ENCODE measurements at places on chromosomes 12 and 14.

DNA sequence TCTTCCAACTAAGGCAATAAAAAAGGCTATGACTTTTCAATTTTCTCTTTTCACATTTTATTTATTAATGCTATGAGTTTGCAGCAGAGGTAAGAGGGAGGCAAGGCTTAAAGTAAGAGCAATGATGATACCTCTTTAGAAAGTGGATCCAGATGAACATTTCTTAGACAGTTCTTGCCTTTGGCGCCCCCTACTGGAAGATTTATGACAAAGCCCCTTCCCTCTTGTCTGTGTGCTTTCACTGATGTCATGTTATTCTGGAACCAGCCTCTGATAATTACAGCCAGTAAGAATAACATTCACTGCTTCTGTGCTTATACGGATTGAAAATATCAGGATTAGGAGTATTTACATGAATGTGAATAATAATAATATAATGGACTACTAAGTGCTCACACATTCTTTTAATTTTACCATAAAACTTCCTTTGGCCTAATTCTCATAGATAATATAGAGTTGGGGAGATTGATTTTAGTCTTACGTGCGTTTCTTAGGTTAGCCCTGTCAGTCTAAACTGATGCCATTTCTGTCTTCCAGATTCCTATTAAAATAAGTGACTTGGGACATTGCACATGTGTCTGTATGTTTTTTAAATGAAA lies 1929.9 kb upstream of the SEL1L start:
- H3K36me3 ChIP-seq = no peaks in the 10 kb centered on the region
- no peak overlapping the region for H3K27ac ChIP-seq
- no peaks in the 10 kb centered on the region for H3K4me1 ChIP-seq
- H3K27me3 ChIP-seq = no peaks in the 10 kb centered on the region
- H3K4me3 ChIP-seq = no peak overlapping the region
- no peak for ATAC-seq

- ATAC-seq = no peak
- H3K4me3 ChIP-seq = no peak overlapping the region
- H3K36me3 ChIP-seq = no peaks in the 10 kb centered on the region
Observed at GRCh38 chr12:90902596-90902995, 52.4 kb downstream of the CCER1 start.

- no peaks in the 10 kb centered on the region for H3K27me3 ChIP-seq
- H3K27ac ChIP-seq = peak overlapping the region; percentile 95
- H3K36me3 ChIP-seq = no peaks in the 10 kb centered on the region
- peaks cover 4% of the 10 kb centered on the region for H3K4me1 ChIP-seq
Observed at GRCh38 chr12:8081251-8081920, 688 bp upstream of the NECAP1 start.

GRCh38 chr14:28373721-28374120 lies 392.9 kb upstream of the FOXG1 start:
- no peaks in the 10 kb centered on the region for H3K4me1 ChIP-seq
- no peak for ATAC-seq
- H3K36me3 ChIP-seq = no peaks in the 10 kb centered on the region

DNA sequence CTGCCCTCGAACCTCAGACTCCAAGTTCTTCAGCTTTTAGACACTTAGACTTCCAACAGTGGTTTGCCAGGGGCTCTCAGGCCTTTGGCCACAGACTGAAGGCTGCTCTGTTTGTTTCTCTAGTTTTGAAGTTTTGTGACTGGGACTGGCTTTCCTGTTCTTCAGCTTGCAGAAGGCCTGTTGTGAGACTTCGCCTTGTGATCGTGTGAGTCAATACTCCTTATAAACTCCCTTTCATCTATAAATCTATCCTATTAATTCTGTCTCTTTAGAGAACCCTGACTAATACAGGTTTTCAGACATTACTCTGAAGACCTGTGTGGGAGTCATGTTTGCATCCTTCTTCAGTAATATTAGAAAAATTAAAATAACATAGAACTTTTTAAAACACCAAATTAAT lies 289.1 kb downstream of the RMST start:
- no peak for ATAC-seq
- peaks cover 3% of the 10 kb centered on the region for H3K4me1 ChIP-seq
- H3K27me3 ChIP-seq = no peaks in the 10 kb centered on the region
- no peak overlapping the region for H3K4me3 ChIP-seq
- H3K27ac ChIP-seq = no peak overlapping the region

GRCh38 chr12:6966351-6966750 lies 4.1 kb downstream of the PHB2 start:
- H3K27me3 ChIP-seq = no peaks in the 10 kb centered on the region
- no peaks in the 10 kb centered on the region for H3K36me3 ChIP-seq
- ATAC-seq = no peak
- no peak overlapping the region for H3K27ac ChIP-seq
- peaks cover 4% of the 10 kb centered on the region for H3K4me1 ChIP-seq

DNA sequence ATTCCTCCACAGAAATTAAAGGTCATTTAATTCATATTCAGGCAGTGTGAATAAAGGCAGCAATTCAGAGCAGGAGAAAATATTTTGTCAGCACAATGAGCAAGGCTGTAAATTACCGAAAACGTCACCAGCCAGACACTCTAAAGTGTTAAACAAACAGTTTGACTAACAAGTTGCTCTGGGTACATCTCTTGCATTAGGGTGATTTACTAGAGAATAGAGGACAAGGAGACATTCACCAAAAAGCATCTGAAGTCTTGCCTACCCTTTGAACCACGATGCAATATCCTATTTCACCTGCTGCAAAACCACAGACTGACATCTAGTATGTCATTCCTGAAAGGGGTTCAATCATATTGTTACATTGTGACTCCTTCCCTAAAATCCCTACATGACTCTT lies 27.1 kb upstream of the GPHB5 start:
- H3K27ac ChIP-seq = no peak overlapping the region
- no peaks in the 10 kb centered on the region for H3K27me3 ChIP-seq
- H3K4me3 ChIP-seq = no peak overlapping the region
- H3K36me3 ChIP-seq = no peaks in the 10 kb centered on the region
- H3K4me1 ChIP-seq = no peaks in the 10 kb centered on the region

DNA sequence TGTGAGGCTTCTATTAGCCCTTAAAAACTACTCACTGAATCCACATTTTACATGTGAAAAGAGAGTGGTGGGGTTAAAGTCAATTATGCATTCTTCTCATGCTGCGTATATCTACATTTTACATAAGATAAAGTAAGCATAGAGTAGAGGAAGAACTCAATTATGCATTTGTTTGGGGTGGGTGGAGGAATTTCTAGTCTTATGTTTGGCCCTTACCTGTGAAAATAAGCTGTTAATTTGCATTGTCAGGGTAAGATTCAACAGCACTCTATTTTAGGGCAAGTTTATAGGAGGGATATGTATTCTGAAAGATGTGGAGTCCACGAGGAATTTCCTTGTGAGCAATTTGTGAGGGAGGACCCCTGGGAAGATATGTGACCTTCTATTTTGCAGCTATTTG lies 30.9 kb upstream of the CAPRIN2 start:
- no peaks in the 10 kb centered on the region for H3K36me3 ChIP-seq
- no peak overlapping the region for H3K4me3 ChIP-seq
- H3K4me1 ChIP-seq = no peaks in the 10 kb centered on the region
- no peak for ATAC-seq
- no peaks in the 10 kb centered on the region for H3K27me3 ChIP-seq
- no peak overlapping the region for H3K27ac ChIP-seq

Data from gastroesophageal sphincter (tissue), 4 donors.